Activated CD8-positive, alpha-beta T cell treated with anti-CD3 and anti-CD28 coated beads, Interleukin-2, amount 10 ng/mL, durations not matched to agents 7 days and 5 days (primary cell): ENCODE measurements at places on chromosomes 2 and 18.

- DNase-seq: no peak
Observed at GRCh38 chr2:5140347-5140746, 551.8 kb upstream of the SOX11 start.

GRCh38 chr2:231717281-231718171 lies 9.2 kb downstream of the PTMA start:
- DNase-seq: no peak

- DNase-seq: no peak
Observed at GRCh38 chr2:179612108-179612507, 249.3 kb downstream of the ZNF385B start.

GRCh38 chr2:158732573-158733429 lies 62.3 kb upstream of the DAPL1 start:
- no peak for DNase-seq
